ENCODE measurements at places on chromosomes 12 and 14.

- no peak for DNase-seq
Measured at GRCh38 chr14:105617201-105617777, 90.9 kb downstream of the TMEM121 start.

- no peak for DNase-seq
Measured at GRCh38 chr14:28821993-28822392, 55.4 kb downstream of the FOXG1 start.

- no peak for DNase-seq
Measured at GRCh38 chr14:76597387-76597786, 163.9 kb upstream of the VASH1 start.

DNA sequence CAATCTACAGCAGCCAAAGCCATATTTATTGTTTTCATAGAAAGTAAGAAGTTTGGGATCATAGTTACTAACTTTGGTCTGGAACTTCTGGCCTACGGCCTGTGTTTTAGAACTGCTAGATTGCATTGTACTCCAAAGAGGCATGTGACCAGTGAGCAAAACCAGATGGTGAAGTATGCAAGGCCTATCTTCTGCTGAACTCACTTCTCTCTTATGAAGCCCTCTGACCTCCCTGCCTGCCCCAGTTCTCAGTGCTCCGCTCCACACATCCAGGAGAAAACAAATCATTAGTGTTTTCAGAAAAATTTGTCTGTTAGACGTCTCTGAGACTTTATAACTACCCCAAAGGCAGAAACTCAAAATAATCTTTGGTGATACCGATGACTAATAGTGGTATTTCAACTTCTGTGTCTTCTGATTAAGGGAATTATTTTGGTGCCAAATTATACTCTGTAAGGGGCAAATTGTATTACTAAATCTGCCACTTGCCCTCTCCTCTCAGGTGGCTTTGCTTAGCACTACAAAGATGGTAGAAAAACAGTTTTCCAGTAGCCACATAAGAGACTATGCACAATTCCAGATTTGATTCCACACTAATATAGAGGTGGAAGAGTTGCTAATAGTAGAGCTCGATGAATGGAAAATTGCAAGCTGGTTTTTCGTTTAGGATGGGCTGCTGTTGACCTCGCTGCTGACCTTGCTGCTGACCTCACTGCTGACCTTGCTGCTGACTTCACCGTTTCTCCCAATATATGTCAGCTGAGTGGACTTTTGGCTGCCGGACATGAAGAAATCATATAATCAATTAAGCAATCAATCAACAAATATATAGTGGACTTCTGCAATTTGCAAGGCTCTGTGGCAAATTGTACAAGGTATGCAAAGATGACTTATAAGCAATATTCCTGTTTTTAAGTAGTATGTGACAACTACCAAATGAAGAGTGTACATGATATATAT lies 147.5 kb downstream of the KITLG start:
- no peak for DNase-seq

GRCh38 chr12:29781188-29781587 lies 2.6 kb downstream of the TMTC1 start:
- no peak for DNase-seq

DNA sequence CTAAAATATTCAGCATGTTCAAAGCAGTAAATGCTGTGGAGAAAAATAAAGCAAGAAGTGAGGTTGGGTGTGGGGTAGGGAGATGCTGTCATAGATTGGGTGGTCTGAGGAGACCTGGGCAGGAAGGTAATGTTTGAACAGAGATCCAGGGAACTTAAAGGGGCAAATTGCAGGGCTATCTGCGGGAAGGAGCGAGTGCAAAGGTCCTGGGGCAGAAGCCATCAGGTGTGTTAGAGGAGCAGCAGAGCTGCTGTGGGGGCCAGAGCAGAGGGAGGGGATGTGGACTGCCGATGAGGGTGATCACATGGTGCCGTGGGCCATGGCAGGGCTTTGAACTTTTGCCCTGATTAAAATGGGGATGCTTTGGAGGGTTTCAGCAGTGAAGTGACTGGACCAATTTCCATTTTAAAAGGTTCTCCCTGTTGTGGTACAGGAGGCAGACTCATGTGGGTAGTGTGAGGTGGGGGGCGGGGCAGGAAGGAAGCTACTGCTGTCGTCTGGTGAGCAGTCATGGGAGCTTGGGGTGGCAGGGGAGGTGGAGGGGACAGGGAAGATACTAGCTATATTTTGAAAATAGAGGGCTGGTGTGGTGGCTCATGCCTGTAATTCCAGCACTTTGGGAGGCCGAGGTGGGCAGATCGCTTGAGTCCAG lies 145.0 kb downstream of the AACS start:
- no peak for DNase-seq

DNA sequence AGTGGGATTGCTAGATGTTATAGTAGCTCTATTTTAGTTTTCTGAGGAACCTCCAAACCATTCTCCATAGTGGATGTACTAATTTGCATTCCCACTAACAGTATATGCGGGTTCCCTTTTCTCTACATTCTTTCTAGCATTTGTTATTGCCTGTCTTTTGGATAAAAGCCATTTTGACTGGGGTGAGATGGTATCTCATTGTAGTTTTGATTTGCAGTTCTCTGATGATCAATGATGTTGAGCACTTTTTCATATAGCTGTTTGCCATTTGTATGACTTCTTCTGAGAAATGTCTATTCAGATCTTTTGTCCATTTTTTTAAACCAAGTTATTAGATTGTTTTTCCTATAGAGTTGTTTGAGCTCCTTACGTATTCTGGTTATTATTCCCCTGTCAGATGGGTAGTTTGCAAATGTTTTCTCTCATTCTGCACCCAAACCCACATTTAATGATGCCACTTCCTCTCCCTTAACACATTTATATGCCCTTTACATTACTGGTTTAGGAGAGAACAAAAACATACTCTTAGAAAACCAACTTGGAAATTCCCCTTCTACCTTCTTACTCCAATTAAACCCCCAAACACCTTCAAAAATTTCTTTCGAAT lies 48.2 kb downstream of the NELL2 start:
- DNase-seq = no peak

- DNase-seq = no peak
Measured at GRCh38 chr12:127830065-127830460, 436.9 kb upstream of the TMEM132C start.

- no peak for DNase-seq
Measured at GRCh38 chr12:46664761-46665287, 161.0 kb downstream of the SLC38A4 start.

- no peak for DNase-seq
Measured at GRCh38 chr12:107903341-107904061, 129.0 kb downstream of the ASCL4 start.

DNA sequence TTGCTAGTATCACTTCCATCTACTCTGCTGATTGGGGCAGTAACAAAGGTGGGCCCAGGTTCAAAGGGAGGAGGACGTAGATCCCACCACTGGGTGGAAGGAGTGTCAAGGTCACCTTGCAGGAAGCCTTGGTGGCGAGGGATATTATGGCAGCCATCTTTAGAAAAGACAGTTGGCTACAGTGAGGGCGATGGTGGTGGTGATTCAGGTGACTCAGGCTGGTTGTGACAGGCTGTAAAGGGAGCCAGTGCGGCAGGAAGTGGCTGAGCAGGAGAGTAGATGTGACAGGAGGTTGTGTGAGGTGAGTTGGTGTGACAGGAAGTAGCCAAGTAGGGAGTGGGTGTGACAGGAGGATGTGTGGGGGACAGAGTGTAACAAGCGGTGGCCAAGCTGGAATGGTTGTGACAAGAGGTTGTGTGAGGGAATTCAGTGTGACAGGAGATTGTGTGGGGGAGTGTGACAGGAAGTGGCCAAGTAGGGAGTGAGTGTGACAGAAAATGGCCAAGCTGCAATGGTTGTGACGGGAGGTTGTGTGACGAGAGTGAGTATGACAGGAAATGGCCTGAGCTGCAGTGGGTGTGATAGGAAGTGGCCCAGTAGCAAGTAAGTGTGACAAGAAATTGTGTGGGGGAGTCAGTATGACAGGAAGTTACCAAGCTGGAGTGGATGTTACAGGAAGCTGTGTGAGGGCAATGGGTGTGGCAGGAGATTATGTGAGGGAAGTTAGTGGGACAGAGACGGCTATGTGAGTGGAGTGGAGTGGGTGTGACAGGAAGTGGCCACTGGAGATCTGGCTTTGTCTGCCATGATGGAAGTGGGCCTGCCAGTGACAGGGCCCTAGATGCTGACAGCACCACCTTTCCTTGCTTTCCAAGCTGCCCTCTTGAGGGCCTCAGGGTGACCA lies 136.5 kb upstream of the MYL2 start:
- DNase-seq = peak; percentile 88

DNA sequence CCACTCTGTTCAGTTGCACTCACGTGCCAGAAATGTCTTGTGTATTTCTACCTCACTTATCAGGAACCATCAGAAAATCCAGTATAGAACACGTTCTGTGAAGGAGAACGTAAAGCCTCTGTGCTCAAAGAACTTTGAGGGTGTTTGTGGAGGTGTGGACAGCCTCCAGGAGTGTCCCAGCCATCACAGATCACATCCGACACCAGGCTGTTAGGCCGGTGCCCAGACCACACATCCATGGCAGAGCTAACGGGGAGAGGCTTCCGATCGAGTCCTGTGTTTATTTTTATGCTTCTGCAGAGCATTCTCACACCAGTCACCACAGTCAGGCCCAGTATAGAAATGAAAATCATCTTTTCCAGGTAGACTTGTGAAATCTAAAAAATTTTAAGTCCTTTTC lies 53.6 kb downstream of the TPCN1 start:
- no peak for DNase-seq

GRCh38 chr12:131729254-131729955 lies 18.5 kb downstream of the SFSWAP start:
- DNase-seq = no peak

DNA sequence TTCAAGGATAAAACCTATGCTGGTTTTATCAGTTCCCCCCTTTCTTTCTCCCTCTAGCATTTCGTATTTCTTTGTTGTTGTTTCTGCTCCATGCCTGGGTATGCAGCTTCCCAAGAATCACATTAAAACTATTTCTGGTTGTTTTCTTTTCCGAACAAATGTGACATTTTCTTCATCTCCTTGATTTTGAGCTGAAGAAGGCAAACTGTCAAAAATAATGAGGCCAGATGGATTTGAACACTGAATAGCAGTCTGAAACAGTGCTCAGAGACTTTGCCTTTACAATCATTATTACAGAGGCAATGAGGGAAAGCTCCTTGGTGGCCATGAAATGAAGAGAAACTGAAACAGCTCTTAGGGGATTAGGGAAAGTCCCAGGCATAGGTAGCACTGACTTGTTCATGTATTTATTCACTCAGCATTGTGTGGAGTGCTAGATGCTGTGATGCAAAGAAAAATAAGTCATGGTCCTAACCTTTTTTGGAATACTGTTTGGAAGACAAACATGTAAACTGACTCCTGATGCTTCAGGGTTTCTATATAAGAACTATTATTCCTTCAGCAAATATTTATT lies 319.5 kb downstream of the FUT8 start:
- DNase-seq = no peak

DNA sequence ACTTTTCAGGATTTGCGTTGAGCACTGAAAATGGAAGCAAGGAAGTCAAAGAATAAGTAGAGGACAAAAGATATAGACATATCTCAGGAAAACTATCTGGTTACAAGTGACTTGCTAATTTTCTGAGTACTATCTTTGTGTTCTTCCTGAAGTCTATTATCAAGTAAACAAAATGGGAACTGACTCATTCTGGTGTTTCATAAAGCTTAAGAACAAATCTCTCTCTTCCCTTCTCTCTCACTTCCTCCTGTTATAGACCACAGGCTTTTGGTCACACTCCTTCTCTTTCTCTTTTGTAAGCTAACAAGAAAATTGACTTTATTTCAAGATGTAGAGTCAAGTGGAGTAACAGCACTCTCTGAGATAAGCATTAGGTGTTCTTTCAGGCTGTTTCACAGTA lies 406.6 kb upstream of the SYT1 start:
- DNase-seq = no peak

- no peak for DNase-seq
Measured at GRCh38 chr14:65229748-65230728, 127.7 kb upstream of the MAX start.

- DNase-seq = no peak
Measured at GRCh38 chr14:70527501-70528105, 7.2 kb downstream of the ADAM20 start.

- DNase-seq = no peak
Measured at GRCh38 chr14:104925855-104926609, 1.4 kb downstream of the PLD4 start.

DNA sequence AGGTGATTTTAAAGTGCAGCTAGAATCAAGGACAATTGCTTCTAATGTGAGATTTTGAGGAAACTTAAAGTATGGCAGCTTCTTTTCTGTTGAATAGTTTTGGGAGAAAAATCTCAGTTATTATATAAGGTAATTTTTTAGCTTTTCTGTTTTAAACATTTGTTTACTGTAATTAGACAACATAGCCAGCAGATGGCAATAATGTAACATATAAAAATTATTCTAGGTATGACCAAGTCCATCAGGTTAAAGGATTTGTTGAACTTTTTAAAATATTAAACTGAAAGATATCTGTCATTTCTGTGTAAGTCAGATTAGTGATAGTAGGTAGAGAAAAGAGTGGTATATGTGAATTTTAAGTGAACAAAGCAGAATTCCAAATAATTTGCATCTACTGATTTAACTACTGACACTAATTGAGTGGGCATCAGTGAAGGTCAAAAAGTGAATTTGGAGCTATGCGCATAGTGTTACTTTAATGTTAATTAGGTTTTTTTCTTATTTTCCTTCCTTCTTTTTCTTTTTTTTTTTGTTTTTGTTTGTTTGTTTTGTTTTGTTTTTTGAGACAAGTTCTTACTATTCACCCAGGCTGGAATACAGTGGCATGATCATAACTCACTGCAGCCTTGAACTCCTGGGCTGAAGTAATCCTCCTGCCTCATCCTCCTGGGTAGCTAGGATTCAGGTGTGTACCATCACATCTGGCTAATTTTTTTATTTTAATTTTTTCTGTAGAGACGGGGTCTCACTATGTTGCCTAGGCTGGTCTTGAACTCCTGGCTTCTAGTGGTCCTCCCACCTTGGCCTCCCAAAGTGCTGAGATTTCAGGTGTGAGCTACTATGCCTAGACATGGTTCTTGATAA lies 18.6 kb downstream of the PRORP start:
- peak; percentile 27 for DNase-seq

- no peak for DNase-seq
Measured at GRCh38 chr12:113463746-113464451, 7.8 kb downstream of the LHX5 start.

All from GF-D8 (cell line).